ENCODE measurements at places on chromosomes 6 and 20.

GRCh38 chr6:144715344-144715743 is 430.2 kb downstream of the UTRN start:
- DNase-seq: no peak

DNA sequence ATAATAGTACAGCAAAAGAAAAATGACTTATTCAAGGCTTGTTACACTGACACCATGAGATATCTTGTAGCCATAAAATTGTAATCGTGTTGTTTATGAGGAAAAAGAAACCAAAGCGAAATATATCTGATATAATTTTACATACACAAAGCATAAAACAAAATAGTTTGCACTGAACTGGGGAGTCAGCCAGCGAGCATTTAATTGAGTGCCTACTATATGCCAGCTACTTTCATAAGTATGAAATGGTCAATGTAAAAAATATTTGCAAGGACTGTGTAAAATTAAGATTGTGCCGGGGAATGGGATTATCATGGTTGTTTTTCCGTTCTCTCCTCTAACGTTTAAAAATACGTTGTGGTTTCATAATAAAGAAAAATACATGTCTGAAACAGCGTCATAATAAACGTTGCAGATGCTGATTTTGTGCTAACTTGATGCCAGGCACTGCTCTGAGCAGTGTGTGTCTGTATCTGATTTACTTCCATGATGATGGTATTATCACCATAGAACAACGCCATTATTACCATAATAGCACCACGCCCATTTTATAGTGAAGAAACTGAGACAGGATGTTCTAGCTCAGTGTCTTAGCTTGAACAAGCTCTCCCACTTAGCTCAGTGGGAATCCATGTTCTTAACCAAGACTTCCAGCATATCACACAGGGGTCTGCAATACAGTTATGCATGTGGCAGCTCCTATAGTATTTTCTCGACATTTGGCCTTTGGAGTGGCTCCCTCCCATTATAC is 144.6 kb downstream of the BCAS1 start:
- no peak for DNase-seq

DNA sequence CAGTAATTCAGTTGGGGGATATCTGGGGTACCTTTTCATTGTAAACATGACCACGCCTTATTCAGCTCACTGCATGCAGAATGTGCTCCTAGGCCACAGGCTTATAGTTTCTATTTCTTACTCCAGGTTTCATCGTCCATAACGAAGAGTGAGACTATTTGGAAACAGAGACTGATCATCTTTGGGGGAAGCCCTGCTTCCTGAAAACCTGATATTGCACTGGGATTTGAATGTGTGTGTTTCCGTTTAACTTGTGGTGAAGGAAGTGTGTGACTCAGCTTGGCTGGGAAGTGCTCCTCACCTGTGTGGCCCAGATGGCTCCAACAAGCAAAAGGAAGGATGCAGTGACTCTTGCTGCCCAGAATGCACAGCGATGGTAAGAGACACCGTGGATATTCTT is 19.6 kb upstream of the LTV1 start:
- no peak for DNase-seq

GRCh38 chr6:3383525-3383924 is 73.3 kb downstream of the SLC22A23 start:
- DNase-seq: no peak

DNA sequence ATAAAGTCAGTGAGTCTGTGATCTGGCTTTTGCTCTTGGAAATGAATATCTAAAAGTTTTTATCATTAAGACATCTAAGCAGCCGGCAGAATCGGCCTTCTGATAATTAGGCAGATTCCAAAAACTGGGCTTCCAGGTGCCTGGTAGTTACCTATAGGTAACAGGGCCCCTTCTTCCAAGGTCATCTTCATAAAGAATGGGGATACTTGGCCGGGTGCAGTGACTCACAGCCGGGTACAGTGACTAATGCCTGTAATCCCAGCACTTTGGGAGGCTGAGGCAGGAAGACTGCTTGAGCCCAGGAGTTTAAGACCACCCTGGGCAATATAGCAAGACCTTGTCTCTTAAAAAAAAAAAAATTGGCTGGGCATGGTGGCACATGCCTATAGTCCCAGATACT is 12.9 kb upstream of the RBL1 start:
- no peak for DNase-seq

DNA sequence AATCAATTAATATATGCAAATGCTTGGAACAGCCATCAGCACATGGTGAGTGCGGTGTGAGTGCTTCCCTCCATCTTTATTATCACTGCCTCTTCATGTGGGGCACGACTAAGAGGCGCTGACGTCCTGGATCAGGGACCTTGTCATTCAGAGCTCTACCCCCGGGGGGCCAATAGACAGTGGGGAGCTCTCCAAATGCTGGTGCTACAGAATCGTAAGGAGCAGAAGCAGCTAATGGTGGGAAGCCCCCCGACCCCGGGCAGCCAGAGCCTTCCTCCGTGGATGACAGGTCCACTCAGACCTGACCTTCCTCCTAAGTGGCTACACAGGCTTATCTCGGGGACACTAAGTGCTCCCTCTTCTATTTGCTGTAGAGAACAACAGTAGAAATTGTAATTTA is 257.5 kb upstream of the PMEPA1 start:
- DNase-seq: no peak

DNA sequence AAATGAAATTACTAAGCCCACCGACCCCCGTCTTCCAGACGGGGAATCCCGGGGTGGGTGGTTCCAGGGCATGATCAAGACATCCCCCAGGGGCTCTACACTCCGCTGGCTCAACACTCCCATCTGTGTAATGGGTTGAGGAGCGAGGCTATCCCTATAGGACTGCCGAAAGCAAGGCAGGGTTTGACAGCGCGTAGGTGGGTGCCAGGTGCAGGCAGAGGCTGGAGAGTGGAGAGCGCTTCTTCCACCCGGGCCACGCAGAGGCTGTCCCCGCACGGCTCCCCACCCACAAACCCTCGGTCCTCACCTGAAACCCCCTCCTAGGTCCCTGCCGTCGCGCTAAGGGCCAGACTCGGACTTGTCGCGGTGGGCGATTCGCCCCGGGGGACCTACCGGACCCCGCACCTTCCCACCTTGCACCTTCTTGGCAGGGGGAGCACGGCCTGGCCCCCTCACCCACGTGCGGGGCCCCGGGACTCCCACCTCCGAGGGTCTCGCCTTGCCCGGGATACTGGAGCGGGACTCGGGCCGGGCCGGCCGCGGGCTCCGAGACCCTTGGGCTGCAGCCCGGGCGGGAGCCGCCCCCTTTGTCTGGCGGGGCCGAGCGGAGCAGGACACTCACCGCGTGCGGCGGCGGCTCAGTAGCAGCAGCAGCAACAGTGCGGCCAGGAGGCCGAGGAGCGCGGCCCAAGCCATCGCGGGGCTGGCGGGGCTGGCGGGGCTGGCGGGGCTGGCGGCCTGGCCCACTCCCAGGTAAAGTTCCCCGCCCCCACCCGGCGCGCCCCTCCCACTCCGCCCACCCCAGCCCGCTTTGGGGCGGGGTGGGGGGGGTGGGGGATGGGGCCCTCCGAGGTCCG is at the start of gene PTGIS:
Gene PTGIS (minus strand): TSS at position 717 of the 857 bp plus-strand sequence. CDS start 21 bp downstream, at position 696.
- no peak for DNase-seq

- DNase-seq: no peak
Measured at GRCh38 chr6:17845598-17845997, 138.9 kb upstream of the NUP153 start.

DNA sequence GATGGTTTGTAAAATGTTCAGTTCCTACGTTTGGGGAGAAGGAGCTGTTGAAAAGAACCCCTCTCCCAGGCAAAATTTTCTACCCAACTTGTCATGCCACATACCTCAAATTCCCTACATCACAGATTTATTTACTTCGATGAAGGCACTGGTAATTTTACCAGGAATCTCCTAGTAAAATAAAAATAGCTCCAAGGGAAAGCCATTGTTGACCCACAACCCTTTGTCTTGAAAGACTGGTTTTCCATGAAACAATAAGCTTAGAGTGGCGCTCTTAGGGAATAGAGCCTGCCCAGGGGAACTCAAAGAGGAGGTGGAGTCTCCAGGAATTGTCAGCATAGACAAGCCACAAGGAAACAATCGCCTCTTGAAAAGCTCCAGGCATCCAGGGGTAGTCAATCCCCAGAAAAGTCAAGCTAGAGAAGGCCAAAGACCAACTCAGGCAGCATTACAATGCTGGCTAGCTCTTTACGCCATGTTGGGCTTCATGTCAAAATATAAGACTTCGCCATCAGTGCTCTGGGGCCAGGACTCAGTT is 99.2 kb upstream of the RREB1 start:
- no peak for DNase-seq

DNA sequence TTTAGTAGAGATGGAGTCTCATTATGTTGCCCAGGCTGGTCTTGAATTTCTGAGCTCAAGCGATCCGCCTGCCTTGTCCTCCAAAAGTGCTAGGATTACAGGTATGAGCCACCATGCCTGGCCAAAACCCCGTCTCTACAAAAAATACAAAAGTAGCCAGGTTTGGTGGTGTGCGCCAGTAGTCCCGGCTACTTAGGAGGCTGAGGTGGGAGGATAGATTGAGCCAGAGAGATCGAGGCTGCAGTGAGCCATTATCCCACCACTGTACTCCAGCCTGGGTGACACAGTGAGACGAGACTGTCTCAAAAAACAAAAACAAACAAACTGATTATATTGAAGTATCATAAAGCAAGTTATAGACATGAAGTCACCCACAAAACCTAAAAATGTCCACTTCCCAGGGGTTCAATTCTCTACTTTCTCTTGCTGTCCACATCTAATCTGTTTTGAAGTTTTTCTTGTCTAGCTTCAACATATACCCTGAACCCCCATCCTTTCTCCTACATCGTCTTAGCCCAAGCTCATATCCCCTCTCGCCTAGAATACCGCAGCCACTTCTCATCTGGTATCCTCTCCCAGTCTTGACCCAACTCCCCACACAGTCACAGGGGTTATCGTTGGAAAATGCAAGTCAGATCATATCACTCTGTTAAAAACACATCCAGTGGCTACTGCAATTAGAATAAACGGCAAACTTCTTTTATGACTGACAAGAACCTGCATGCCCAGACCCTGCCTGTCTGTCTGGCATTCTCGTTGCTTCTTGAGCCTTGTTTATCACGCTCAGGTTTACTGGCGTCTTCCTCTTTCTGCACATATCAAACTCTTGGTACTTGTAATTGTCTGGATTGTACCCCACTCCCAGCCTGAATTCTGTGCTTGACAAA is 20.1 kb upstream of the NCOA3 start:
- DNase-seq: no peak

DNA sequence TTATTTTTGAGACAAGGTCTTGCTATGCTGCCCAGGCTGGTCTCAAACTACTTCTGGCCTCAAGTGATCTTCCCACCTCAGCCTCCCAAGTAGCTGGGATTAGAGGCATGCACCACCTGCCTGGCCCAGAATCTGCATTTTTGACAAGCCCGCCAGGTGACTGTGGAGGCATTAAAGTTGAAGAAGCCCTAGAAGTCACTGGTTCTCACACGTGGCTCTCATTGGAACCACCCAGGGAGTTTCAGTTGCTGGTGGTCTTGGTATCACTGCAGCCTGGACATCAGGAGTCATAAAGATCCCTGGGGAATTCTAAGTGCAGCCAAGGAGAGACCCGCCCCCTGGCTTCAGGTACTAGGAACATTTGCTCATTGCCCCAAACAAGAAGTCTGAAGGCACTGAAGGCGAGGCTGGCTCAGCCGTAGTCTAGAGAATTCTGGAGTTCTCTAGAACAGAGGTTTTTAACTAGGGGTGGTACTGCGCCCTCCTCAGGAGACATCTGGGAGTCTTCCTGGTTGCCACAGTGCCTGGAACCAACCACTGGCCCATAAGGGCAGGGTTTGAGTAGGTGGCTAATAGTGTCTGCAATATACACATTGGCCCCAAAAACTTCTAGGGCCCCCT is 182.8 kb downstream of the ZMYND8 start:
- no peak for DNase-seq

- no peak for DNase-seq
Measured at GRCh38 chr6:71332012-71332411, 43.4 kb downstream of the OGFRL1 start.

DNA sequence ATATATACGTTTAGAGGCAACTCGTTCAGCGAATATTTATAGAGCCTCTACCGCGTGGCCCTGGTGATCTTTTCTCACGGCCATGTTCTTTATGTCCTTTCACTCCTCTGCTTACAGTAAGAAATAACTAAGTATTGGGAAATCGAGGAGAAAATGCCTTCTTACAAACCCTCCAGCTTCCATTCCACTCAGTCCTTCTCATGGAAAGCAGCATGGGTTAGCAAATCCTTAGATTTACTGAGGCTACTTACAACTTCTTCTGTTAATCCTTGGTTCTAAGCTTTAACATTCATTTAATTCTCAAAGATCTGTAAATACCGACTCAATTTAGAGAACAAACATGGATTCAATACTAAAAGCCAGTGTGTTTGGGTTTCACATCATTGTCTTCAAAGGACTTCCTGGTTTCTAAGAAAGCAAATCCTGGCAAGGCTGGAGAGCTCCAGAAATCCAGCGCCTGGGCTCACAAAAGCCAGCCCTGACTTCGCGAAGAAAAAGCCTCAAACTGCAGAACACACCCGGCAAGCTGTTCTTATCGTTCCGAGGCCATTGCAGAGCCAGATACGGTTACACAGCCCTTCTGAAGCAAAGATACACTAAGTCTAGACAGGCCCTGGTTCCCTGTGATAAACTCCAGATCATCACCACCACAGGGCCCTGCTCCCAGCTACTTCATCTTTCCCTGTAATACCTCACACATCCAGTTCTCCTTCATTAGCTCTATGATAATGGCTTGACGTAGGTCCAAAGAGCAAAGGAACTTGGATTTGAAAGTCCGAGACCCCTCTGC is 19.2 kb downstream of the AGPAT4 start:
- no peak for DNase-seq

- DNase-seq: peak; percentile 72
Measured at GRCh38 chr6:90350689-90351554, 54.3 kb upstream of the BACH2 start.

DNA sequence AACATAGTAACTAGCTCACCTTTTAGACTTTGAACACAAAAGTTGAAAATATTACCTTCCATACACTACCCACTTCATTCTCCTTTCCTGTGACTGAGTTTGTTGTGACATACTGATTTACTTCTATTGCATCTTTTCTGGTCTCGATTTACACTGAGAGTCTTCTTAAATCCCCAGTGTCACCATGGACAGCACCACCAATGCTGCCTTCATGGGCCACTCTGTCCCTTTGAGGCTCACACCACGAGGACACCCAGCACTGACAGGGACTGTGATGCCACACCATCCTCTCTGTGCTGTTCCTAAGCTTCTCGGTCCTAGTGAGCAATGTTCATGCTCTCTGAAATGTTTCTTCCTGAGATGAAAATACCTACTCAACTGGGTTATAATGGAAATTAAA is 337.1 kb upstream of the IRAK1BP1 start:
- no peak for DNase-seq

Data from Jurkat, Clone E6-1 (cell line).